ENCODE measurements at places on chromosomes 12 and 14.

GRCh38 chr12:82437744-82438143, 79.4 kb downstream of the METTL25 start:
- DNase-seq, result no peak

DNA sequence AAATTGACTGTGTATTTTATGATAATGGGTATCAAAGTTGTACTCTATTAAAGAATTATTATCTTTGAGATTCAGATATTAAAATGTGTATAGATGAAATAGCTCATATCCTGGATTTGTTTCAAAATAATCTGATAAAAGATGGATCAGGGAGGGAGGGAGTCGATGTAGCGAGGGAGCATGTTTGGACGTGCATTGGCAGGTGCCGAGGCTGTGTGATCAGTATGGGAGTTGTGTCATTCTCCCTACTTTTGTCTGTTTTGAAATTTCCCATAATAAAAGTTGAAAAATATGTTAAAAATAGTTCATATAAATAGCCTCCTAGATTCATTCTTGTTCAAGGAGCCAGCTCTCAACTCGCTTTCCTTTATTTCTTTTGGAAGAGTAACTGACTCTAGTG, 171.6 kb upstream of the HIF1A start:
- DNase-seq, result no peak

DNA sequence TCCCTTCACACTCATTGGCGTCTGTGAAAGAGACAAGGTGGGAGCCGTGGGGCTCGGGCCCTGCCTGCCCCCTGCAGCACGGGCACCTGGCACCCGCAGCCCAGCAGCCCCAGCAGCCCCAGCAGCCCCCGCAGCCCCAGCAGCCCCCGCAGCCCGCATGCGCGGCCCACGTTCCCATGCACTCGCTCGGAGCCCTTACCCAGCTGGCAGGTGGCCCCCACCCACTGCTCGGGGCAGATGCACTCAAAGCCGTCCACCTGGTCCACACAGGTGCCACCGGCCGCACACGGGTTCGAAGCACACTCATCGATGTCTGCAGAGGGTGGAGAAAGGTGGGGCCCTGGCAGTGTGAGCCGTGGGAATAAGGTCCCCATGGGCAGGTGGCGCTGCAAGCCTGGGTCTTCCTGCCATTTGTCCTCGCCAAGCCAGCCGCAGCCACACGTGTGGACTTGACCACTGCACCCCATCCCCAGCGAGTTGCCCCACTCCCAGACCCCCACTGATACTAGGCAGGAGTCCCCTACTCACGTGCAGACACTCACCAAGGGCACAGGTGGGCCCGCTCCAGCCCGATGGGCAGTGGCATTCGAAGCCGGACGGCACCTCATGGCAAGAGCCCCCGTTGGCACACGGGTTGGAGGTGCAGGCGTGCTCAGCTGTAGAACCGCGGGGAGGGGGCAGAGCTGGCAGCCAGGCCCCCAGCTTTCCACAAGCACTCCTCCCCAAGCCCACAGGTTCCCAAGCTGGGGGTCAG, 17.3 kb downstream of the JAG2 start:
- DNase-seq, result no peak

- peak; percentile 90 for DNase-seq
These were observed at the start of gene MON2 for GRCh38 chr12:62466594-62467491. Gene MON2, plus strand, starts transcription at chr12:62466826. Its CDS starts 382 bp downstream, at chr12:62467208.

DNA sequence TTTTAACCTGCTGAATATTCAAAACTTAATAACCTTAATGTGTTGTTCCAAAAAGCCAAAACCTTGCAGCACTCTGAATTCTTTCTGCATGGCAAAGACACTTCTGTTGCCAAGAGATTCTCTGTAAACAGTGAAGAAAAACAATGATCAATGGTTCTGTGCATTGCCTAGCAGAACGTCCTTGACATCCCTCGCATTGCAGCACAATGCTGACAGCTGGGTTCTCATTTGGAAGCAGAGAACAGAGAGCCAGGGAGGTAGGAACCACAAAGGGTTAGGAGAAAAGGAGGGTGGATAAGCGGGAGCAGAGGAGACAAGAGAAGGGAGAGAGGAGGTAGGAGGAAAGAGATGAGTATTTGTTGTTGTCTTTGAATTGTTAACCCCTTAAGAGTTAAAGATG, 501.1 kb downstream of the NAV3 start:
- DNase-seq, result no peak

DNA sequence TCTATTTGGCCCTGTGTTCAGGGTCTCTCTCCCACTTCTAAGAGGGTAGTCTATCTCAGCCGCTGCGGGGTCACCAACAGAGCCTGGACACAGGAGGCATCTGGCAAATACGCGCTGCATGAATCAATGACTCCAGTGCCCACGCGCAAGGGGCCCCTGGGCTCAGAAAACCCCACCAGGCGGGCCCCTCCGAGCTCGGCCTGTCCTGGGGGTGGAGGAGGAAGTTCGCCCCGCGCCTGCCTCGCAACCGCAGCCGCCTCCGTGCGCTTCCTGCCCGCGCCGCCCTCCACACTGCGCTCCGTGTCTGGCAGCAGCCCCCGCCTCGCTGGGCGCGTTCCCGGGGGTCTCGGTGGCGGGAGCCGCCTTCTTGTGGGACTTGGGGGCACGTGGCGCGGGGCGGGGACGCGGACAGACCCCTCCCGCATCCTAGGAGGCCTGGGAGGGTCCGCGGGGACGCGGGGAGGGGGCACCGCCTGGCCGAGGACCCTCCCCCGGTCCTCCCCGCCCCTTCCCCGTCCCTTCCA, 811 bp upstream of the FBRSL1 start:
- no peak for DNase-seq

DNA sequence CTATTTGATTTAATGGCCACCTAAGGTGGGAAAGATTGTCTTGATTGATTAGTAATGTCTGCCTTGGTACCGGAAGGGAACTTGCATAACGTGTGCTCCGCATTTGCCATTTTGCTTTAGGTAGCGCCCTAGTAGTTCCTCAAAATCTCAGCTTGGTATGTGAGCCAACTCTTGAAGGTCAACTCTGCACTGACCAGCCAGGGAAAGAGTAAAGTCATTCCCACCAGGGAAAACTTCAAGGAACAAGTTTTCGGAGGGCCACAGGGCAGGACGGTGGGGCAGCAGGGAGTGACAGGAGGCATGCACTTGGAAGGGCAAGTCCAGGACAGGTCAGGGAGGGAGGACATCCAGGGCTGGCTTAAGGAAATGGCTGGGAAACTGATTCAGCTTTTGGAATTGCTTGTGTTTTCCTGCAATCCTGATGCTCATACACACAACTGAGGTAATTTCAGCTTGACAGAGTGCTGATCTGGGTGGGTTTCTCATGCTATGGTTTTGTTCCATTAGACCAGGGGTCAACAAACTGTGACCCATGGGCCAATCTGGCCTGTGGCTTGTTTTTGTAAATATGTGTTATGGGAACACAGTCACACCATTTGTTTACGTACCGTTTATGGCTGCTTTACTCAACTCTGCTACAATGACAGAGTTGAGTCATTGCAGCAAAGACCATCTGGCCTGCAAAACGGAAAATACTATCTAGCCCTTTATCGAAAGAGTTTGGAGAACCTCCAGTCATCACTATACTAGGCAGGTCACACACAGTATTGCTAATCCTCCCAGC, 184.5 kb downstream of the RBM19 start:
- no peak for DNase-seq

DNA sequence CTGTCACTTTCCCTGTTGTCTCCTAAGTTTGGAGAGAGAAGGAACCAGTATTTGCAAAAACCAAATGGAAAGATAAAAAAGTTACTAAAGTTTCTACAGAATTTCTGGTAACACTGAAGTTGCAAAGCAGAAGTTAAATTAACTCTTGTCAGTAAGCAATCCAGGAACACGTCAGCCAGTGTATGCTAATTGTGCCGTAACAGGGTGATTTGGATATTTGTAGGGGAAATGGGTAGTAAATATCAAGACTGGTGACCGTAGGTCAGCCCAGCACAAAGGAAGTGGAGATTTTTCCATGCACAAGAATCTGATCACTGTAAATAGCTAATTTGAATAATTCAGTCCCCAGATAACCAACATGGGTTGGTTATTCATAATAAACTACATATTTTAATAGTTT, 2.3 kb downstream of the CDKN1B start:
- no peak for DNase-seq

DNA sequence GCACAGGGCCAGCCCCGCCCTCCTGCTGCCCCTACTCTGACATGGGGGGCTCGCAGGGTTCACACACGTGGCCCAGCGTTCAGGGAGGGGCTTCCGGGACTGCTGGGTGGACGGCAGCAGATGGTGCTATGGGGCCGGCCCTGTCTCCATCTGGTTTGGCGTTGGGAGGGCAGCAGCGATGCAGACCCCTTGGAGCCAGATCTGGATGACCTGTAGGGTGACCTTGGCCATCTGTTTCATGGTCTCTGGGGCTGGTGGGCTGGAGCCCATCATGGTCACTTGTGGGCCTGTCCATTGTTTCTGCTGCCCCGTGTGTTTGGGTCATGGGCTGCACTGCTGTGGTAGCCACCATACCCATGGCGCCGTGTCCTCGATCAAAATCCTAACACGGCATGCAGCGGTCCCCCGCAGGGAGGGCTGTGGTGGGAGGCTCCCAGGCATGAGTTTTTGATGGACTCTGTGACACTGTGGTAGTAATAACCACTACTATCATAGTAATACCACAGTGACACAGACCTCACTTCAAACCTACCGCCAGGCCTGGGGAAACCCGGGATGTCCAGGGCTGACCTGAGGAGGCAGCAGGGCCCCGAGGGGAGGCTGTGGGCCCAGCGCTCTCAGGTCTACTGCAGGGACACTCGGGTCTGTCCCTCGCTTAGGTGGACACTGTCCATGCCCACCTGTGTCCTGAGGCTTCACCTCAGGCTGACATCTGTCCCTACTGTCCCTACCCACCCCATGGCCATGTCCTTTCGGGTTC, 359.4 kb downstream of the TMEM121 start:
- DNase-seq, result no peak

DNA sequence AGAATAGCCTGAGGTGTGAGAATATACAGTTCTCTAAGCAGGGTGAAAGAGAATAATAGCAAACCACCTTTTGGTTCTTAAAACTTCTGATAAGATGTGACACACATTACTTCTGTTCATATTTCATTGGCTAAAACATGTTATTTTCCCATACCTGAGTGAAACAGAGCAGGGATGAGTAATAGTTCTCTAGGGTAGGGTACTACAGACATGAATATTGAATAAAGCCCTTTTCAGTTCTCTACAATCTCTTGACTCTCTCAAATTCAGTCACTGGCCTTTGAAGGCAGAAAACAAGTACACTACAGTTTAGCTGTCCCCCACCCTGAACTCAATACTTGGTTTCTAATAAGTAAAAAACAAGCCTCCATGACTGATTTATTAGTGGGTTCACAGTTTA, 454.1 kb upstream of the MDGA2 start:
- no peak for DNase-seq

DNA sequence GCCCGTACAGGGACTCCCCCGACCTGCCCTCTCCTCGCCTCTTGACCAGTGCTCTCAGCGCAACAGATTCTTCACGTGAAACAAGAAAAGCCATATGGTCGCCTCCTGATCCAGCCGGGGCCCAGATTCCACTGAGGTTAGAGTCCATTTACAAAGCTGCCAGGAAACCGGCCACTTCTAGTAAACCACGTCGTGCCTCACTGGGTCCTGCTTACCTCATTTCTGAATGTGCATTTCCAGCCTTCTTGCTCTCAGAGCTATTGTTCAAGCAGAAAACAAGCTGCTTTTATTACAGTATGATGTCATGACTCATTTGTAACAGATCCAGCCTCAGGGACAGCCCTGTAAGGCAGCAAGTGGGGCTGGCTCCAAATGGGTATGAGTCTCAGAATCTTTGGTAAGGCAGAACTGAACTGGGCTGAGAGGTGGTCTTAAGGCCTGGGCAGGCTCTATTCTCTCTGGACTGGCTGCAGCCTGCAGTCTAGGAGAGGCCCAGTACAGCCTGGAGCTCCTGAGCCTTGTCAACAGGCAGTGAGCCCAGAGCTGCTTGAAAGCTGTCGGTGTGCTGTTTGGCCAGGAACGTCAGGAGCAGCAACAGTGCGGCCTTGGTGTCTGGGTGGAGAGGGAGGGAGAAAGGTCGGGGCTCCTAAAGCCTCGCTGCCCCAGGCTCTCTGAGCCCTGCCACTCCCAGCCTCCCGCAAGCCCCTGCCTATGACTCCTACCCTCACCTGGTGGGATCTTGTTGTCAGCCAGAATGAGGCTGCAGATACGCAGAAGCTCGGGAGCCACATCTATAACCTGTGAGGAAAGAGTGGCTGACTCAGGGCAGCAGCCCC, 8.3 kb downstream of the REC8 start:
- no peak for DNase-seq

GRCh38 chr14:54918427-54918826, 15.8 kb upstream of the GCH1 start:
- no peak for DNase-seq
